ENCODE measurements at places on chromosomes 16 and 17. TPM values are rescaled to one million over a fixed set of nuclear protein-coding genes. Genes with fewer than 3 reads are reported as not detected.

Gene ZMYND15
- 0.18 TPM for total RNA-seq

Gene ACAP1
- 0.45 TPM for total RNA-seq

Gene CD300LB
- not detected for total RNA-seq

Gene TMEM98
- total RNA-seq, result 46.9 TPM

Gene TBC1D3I
- not detected for total RNA-seq

Gene TMEM235
- 1.6 TPM for total RNA-seq

Gene KLHDC4
- 36.7 TPM for total RNA-seq

Gene STXBP4
- 17.7 TPM for total RNA-seq

Gene SLC35G6
- not detected for total RNA-seq

Gene KRT31
- total RNA-seq, result not detected

Gene ITGAX
- total RNA-seq, result 1.6 TPM

Gene KRTAP9-4
- not detected for total RNA-seq

Gene EME1
- 4.7 TPM for total RNA-seq

Gene CACNG5
- total RNA-seq, result 14.7 TPM

Gene CHMP6
- 13.7 TPM for total RNA-seq

Gene KCNH6
- total RNA-seq, result 0.27 TPM

Gene HYDIN
- 30.2 TPM for total RNA-seq

DNA sequence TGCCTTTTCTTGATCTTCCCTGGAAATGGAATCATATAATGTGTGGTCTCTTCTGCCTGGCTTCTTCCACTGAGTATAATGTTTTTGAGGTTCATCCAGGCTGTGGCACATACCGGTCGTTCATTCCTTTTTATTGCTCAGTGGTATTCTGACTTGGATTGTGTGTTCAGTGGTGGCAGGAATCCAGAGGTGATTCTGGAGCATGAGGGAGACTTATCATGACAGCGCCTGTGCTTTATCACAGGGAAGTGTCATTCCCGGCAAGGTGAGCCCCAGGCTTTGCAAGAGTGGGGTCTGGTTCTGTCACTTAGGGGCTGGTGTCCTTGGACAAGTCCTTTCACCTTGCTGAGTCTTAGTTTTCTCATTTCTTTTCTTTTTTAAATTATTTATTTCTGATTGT, 53.0 kb downstream of the IRX3 start:
- no peak for DNase-seq

DNA sequence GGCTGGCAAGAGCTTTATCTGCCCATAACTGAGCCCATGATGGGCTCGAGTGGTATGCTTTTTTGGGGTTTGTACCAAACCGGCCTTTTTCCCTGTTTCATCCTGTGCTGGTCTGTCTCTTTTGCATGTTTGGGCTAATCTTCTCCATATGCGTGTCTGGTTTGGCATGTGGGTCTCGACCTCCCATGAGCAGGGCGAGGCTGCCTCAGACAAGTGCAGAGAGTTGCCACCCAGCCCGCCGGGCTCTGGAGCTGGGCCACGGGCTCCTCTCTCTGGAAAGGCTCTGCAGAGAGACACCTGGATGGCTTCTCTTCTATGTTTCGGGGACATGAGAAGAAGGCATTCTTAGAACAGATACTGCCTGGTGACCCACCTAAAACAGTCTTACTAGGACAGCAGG, 67.8 kb upstream of the TBX2 start:
- DNase-seq, result no peak

DNA sequence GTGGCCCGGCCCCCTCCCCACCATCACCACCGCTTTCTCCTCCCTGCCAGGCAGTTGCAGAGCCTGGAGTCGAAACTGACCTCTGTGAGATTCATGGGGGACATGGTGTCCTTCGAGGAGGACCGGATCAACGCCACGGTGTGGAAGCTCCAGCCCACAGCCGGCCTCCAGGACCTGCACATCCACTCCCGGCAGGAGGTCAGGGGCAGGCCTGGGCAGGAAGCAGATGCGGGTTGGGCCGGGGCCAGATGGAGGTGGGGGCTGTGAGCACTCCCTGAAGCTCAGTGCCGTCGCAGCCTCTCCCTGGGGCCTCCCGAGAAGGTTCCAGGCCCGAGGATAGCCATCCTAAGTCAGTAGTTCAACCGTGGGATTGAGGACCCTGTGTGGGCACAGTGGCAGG, 14.2 kb upstream of the ADGRG3 start:
- no peak for DNase-seq

- DNase-seq, result no peak
Observed at GRCh38 chr17:27495460-27495859, 39.2 kb downstream of the KSR1 start.

- no peak for DNase-seq
Observed at GRCh38 chr17:7141824-7142223, 27.2 kb upstream of the ASGR2 start.

GRCh38 chr17:59353106-59353854, 21.8 kb downstream of the YPEL2 start:
- no peak for DNase-seq

DNA sequence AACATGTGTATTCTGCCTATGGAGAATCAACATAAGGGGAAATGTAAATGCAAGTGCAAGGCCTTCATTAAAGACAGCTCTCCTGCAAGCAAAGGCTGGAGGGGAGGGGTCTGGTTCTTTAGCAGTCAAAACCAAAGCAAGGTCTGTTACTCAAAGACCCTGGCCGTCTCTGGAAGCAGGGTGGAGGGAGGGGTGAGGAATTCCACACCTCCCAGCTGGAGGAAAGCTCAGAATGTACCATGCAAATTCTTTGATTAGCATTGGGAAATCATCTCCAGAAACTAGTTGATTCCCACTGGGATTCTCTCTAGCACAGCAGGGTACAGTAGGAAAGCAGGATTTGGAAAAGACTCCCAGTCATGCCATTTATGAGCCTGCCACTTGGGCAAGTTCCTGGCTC, 77.3 kb upstream of the ASIC2 start:
- no peak for DNase-seq

GRCh38 chr16:1066584-1067172, 5.9 kb upstream of the SSTR5 start:
- DNase-seq, result no peak

DNA sequence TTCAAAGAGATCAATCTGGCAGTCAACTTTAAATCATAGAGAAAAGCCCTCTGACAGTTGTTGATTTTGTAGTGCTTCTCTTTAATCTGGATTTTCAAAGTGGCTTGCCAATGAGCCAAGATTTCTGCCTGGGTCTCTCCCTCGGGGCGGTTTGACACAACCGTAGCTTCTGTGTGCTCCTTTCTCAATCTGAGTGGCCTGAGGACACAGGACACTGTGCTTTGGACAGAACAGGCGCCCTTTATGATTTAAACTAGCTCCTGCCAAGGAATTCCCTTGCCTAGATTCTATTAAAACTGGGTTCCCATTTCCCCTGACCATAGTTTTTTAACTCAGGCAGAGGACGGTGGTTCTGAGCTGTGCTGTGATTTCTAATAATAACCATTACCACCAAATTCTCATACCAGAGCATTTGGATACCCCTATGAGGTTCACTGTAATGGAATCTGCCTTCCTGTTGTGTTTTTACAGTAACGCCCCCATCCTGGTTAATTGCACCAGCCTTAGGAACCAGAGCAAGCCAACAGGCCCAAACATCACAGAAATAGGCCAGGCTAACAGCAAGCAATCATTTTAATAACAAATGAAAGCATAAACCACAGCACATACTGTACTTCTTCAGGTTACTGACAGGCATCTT, 4.0 kb downstream of the ZFHX3 start:
- no peak for DNase-seq

GRCh38 chr16:47990676-47991075, 165.1 kb downstream of the ABCC12 start:
- DNase-seq, result no peak

DNA sequence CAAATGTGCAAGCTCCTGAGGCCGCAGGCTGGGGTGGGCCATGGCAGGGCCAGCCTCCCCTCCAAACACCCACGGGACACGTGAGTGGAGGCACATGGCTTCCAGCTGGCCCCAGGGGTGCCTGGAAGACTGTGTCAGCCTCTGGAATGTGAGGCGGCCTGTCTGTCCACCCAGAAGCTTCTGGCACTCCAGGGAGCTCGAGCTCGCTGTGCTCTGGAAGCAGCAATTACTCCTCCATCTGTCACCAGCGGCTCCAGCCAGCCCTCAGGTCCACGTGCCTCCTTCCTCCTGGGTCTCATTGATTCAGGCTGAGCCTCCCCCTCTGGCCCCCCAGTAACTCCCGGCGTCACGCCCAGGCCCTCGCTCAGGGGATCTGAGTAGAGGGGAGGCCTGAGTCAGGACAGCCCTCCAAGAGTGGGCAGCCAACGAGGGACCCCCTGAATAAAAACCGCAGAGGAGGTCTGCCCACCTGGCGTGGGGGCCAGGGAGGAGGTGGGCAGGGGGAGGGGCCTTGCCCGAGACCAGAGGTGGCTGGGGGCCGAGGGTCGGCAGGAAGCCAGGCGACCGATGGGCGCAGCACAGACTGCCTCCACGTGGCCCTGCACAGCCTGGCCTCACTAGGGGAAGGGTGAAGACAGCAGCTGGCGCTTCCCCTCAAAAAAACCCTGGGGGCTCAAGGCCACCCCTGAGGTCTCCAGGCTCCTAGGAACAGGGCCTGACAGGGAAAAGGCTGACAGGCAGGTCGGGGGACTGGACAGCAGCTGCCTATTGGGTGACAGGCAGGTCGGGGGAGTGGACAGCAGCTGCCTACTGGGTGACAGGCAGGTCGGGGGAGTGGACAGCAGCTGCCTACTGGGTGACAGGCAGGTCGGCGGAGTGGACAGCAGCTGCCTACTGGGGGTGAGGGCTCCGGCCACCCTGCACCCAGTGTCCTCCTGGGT, 11.9 kb downstream of the PIEZO1 start:
- DNase-seq, result peak; percentile 76

DNA sequence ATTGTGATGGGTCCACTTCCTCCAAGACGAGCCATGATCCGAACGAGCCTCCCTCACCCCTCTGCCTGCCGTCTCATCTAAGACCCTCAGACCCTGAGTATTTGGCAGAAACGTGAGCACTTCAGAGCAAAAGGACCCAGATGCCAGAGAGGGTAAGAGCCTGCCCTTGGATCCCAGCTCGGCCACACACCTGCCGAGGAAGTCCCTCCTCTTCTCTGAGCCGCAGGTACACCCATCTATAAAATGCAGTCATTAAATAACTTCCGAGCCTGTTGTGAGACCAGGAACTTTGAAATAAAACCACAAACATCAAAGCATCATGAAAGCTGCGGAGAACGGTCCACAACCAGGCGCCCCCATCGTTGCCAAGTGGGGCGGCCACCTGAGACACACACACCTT, 64.8 kb upstream of the DOC2B start:
- no peak for DNase-seq

DNA sequence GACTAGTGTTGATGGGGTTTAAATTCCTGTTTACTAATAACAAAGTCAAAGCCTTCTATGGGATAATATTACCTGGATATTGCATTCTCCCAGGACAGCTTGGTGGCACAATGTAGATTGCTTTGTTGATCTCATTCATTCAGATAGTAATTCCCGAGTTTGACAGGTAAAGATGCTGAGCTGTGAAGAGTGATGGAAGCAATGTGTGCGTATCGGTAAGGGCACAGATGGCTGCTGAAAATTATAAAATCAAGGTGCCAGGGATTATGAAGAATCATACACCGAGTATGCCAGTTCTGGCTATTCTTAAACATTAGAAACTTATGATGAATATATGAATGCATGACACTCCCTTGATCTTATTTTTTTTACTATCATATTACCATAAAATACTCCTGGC, 100.6 kb upstream of the CNTNAP4 start:
- DNase-seq, result peak; percentile 24

- DNase-seq, result no peak
Observed at GRCh38 chr17:48244121-48244711, 136.7 kb downstream of the SNX11 start.

- DNase-seq, result no peak
Observed at GRCh38 chr17:4645642-4646041, 4.2 kb upstream of the ALOX15 start.

DNA sequence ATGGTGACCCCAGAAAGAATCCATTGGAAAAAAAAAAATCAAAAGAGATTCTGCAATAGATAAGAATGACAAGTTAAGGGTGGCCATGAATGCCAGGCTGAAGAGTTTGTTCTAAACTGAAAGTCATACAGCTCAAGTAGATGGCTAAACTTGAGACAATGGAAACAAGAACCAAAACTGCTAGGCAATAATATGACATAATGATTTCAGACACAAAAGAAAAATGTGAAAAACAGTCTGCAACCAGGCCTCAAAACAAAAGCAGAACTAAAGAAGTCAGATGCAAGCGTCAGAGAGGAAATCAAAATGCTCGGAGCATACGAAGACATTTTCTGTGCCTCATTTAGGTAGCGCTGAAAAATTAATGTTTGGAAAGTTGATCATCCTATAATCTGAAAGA, 54.4 kb upstream of the YPEL2 start:
- DNase-seq, result no peak

- no peak for DNase-seq
Observed at GRCh38 chr16:88355389-88356123, 27.2 kb upstream of the ZNF469 start.

GRCh38 chr17:2854143-2855055, 58.2 kb downstream of the RAP1GAP2 start:
- DNase-seq, result peak; percentile 32

- no peak for DNase-seq
Observed at GRCh38 chr17:7763919-7764318, 46.4 kb downstream of the DNAH2 start.

DNA sequence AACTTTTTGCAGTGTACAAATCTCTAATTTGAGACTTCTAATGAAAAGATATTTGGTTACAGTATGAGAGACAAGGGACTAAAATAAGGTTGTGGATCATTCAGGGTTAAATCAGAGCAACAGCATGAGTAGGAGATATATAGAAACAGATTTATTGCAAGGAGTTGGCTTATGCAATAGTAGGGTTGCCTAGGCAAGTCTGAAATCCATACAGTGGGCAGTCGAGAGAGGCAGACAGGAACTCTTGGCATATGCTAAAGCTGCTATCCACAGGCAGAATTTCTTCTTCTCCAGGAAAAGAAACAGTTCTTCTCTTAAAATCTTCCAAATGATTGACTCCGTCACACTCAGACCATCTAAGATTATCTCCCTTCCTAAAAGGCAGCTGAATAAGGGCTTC, 500.8 kb downstream of the MAF start:
- no peak for DNase-seq

DNA sequence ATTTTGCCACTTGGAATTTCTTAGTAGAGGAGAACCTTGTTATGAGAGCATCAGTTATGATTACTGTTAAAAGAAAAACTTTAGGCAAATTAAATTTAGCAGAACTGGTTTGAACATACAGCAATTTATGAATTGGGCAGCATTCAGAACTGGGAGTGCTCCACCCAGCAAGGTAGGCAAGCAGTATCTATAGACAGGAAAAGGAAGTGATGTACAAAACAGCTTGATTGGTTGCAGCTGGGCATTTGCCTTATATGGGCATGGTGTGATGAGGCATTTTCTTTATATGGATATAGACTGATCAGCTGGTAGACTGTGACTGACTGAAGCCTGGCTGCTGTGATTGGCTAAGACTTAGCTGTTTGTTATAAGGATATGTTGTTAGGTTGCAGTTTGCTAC, 17.6 kb upstream of the CYLD start:
- DNase-seq, result no peak

- DNase-seq, result no peak
Observed at GRCh38 chr16:84959784-84960417, 51.4 kb downstream of the ZDHHC7 start.
